NCI-H526 (cell line): ENCODE measurements at places on chromosomes 1 and 21.
A peak's percentile ranks its signal among the peaks of the same experiment; 100 is the strongest.

DNA sequence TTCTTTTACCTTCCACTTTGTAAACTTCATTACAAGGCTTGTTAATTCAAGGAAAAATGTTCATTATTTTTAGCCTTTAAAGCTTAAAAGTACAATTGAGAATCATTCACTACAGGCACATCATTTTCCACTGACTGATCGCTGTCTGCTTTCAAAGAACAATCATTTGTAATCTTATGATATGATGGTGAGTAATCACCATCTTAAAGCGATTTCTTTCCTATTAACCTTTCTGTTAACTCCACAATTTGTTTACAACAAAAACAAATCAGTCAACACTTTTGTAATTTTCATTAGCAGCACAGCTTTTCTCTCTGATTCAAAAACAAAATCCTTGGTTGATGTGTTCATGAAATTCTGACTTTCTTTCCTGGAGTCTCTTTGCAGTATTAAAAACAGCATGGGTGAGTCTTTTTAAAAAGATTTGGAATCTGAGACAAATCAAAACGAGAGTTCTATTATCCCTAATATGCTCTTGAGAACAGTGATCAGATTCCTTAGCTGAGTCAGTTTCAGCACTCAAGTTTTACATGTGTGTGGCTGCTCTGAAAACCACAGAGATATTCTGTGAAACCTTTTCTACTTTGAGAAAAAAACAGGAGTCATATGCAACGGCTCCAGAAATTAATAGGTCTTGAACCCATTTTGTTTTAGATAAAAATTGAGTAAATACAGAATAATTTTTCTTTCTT, 145.8 kb upstream of the TMPRSS15 start:
- DNase-seq: no peak

- DNase-seq: no peak
Observed at GRCh38 chr1:70819785-70820184, 227.8 kb downstream of the PTGER3 start.

DNA sequence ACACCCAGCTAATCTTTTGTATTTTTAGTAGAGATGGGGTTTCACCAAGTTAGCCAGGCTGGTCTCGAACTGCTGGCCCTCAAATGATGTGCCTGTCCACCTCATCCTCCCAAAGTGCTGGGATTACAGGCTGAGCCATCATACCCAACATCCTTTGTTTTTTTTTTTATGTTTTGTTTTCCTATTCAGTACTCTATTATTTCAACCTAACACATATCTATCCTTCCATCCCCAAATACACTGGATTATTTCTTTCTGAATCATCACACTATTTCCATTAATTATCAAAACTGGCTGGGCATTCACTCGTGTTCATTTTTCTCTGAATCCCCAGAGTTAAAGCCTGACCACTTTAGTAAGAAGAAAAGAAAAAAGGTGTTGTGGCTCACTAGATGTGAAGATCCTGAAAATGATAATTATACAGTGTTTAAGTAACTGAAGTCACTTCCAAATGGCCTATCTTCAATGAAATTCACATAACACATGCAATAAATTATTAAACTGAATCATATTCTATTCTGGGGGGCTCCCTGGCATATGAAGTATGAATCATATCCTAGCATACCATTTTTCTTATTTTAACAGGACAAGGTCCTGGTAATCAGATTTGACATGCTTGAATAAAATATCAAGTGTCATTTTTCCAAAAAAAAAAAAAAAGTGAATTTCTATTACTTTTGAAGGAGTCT, 1754.2 kb downstream of the BRINP3 start:
- DNase-seq: no peak

DNA sequence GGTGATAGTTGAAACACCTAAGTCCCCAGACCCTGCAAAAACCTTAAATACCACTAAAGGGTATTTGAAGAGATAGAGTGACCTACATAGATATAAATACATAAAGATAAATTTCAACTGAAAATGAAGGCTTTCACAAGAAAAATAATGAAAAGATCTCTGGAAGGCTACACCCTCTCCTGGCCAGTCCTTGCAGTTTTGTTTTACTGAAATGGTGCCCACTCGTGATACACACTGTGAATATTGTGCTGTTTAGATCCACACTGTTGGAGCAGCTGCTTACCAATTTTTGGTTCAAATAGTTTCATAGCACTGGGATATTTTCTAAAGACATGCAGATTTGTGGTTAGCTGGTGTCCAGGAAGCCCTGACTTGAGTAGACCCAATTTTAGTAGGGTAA, 31.5 kb upstream of the RNF187 start:
- no peak for DNase-seq

DNA sequence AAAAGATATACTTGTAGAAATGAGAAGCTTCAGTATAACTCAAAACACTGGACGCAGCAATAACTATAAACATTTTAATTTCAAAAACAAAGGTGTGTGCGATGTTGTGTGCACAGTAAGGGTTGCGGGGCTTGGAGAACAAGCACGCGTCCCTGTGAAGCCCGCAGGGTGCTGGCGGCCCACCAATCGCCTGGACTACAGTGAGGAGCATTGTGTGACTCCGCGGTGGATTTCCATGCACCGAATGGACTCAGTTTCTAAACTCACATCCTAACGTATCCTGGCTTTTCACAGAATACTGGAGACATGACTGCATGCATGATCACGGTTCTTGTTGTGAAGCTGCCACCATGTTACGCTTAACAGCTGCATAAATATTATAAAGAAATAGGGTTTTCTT, 33.0 kb downstream of the NTPCR start:
- DNase-seq: no peak

- DNase-seq: no peak
Observed at GRCh38 chr1:52850951-52851350, 8.4 kb downstream of the ZYG11A start.

DNA sequence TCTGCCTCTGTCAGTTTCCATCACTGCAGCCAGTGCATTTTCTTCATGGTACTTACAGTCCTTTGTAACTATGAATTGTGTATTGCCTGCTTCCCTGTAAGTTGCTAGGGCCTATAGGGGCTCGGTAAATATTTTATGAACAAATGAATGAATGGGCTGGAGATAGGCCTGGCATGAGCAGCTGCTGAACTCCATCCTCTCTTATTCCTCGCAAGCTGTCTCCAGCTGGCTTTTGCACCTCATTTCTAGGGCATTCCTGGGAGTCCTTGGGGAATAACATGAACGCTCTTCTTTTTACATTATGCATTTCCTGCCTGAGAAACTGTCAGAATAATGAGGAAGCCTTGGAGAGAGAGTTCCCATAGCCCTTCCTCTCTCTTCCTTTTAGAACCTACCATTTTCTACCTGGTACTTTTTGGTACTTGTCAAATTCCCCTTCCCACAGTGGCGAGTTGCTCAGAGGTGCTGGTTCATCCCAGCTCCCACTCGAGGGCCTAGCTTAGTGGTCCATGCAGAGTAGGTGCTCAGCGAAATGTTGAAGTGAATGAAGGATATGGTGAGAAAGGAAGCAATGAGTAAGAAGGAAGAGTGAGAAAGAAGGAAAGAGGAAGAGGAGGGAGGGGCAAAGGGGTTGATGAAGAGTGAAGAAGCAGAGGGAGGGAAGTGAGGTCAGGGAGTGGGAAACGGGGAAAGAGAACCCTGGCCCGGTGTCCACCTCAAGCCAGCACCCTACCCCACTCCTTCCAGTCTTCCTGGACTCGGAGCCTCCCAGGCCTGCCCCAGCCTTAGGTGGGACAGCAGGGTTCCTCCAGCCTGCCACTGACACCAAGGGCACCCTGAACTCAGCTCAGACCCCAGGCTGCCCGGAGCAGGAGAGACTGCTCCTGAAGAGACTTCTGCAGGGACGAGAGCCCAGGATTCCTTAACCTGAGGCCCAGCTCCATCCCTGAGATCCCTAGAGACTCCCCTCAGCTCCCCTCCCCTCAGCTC, 29.6 kb downstream of the KCNC4 start:
- peak; percentile 26 for DNase-seq

DNA sequence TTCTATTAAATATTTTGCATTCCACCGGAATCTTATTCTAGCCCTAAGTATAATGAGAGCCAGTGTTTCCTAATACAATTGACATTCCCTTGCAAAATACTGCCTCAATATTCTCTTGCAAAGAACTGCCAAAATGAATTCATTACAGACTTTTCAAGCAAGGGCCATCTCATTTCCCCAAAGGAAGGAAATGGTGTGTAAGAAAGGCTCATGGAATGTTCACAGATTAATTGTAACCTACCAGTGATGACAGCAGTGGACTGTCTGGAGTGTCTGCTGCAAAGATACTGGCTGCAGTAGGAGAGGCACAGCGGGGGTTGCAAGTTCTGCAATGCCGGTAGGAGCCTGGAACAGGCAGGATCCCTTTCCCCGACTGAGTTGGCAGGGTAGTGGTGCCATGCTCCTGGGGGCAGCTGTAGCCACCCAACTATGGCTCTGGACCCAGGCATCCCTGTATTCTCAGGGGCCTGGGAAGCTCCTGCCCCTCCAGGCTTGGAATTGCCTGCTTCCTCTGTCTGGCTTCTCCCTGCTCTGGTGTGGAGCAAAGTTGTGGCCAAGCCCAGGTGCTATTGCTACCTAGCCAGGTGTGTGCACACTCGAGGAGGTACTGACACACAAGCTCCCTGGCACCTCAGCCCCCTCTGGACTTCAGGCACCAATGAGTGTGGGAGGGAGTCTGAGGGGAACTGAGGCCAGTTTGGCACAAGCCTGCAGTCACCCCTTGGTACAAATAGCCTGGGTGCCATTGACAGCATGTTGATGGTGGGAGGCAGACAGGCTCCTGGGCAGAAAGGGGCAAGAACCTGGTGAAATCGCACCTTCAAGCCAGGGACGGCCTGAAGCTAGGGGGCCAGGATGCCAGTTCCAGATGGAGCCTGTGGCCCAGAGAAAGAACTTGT, 1371.0 kb downstream of the KCNT2 start:
- DNase-seq: no peak

GRCh38 chr1:21607549-21608529, 61.3 kb downstream of the RAP1GAP start:
- DNase-seq: peak; percentile 81

GRCh38 chr1:32350785-32351398, 11.4 kb downstream of the FAM229A start:
- DNase-seq: peak; percentile 92

GRCh38 chr1:228512781-228513198, 25.6 kb downstream of the RNF187 start:
- no peak for DNase-seq

DNA sequence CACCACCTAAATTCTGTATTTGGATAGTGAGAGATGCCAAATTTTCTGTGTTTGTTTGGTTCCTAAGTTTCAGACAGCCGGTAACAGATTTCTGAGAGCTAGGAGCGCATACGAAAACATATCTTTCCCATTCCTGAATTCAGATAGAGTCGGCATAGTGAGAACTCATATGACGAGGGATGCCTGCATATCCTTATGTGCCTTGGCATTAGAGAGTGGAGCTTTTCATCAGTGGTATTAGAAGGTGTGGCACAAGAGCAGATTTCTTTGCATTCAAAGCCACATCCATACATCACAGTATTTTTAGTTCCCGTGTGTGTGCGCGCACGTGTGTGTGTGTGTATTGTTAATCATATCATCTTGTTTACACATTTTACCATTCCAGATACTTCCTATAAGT, 85.8 kb downstream of the ATP5PO start:
- DNase-seq: no peak

- DNase-seq: peak; percentile 84
Observed at GRCh38 chr1:169106921-169107602, 572 bp downstream of the ATP1B1 start.

DNA sequence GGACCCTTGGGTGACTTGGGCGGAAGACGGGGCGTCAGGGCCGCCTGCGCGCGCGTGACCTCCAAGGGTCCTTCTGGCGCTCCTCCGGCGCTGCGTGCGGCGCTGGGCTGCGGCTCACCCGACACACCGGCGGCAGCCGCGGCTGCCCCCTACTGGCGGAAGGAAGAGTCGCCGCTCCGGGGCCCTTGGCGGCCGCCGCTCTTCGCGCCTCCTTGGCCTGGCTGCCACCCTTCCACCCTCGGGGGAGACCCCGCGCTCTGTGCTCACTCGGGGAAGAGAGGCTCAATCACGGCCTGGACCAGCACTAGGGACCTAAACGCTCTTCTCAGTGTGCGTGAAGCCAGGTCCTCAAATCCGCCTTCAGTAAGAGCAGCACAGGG, 89.7 kb downstream of the DMRTA2 start:
- DNase-seq: no peak

DNA sequence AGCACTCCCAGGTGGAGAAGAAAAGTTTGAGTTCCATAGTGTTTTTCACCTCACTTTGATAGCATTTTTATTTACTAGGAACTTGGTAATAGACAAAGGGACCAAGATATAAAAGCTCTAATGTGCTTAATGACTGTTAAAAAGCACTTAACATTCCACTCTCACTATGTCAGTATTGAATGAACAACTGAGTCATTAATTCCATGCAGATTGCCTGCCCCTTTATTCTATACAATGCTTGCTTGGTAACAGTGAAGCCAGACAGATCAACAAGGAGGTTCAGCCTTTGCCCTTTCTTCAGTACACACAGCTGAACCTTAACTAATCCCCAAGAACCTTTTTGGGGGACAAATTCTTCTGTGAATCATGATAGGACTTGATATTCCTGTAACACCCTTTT, 425.5 kb downstream of the NUF2 start:
- DNase-seq: no peak

GRCh38 chr1:3732434-3733093, 19.7 kb upstream of the CCDC27 start:
- no peak for DNase-seq

DNA sequence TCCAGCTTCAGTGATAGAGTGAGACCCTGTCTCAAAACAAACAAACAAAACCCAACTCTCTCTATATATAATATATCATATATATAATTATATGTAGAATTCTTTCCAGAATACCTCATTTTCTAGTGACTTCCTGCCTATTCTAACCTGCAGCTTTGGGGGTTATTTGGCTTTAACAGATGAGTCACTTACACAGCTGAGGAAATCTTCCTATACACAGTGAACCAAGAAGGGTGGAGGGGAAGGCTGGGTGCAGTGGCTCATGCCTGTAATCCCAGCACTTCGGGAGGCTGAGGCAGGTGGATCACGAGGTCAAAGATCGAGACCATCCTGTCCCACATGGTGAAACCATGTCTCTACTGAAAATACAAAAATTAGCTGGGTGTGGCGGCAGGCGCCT, 9.2 kb downstream of the RAB29 start:
- DNase-seq: no peak

DNA sequence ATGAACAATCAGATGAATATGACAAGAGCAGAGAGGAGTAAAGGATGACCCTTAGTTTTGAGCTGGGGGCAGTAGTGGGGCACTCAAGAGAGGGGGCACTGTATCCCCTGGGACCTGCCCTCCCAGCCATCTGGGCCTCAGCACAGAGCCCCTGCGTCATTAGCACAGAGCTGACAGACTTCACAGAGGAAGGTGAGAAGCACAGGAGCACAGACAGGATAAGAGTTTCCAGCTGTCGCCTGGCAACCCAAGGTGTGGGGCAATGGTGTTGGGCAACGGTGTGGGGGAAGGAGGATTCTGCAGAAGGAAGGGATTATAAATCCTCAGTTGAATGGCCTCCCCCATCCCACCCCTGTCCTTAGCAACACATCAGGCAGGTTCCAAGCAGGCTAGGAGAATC, 30.2 kb downstream of the RAB3B start:
- DNase-seq: no peak

DNA sequence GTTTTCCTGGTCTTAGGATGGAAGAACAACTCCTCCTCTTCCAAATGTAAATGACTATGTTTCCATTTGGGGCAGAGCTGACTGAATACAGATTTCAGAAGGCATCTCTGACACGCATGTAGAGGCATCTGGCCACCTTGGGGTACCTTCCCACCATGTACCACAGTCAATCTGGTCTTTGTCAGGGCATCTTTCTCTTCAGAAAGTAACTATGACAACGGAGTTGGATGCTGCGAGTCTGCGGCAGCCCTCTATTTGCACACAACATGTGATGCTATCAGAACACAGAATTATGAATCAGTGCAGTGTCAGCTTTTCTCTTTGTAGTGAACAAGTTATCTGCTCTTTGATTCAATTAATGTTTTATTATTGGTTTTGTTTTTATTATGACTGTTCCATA, 94.7 kb downstream of the TSEN15 start:
- no peak for DNase-seq
